ENCODE measurements at places on chromosomes 13 and 19.

DNA sequence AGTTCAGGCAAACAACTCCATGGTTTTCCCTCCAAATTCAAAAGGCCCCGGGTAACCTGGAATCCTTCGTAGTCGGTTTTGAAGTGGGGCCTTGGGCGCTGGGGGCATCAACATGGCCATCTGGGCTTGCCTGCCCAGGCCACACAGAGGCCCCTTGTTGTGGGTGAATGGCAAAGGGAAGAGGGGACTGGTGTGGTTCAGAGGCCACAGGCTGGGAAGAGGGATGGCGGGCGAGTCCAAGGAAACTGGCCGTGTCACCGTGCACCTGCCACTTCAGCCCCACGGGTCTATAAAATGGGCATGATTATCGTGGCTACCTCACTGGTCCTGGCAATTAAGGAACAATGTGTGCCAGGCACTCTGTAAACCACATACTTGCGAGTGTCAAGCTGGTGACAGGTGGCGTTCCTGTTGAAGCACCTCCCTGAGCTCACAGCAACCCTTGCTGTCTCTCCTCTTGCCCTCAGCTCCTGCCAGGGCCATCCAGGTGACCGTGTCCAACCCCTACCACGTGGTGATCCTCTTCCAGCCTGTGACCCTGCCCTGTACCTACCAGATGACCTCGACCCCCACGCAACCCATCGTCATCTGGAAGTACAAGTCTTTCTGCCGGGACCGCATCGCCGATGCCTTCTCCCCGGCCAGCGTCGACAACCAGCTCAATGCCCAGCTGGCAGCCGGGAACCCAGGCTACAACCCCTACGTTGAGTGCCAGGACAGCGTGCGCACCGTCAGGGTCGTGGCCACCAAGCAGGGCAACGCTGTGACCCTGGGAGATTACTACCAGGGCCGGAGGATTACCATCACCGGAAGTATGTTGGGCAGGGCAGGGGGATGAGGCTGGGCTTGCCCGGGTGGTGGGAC, 1.3 kb downstream of the LSR start:
- no peak for DNase-seq

DNA sequence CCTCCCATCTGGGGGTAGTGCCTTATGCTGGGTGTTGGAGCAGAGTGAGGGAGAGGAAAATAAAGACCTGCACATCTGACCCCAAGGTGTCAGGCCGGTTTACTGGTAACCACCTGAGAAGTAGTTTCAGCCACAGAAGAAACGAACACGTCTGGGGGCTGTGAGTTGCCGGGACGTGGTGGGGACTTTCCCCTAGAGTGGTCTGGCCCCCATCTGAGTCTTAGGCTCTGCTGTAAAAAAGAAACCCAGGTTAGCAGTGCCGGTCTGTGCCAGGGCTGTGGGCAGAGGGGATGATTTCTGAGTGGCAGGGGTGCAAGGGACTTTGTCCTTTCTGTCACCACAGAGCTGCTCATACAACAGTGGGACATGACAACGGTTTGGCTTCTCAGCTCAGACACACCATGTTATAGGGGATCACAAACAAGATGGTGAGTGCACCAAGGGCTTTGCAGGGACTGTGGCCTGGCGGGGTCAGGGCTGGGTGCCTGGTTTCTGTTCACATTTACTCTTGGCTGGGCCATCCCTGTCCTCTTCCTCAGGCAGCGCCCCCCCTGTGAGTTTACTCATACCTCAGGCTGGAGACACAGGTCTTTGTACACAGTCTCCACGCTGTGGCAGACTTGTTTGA, 9.0 kb downstream of the GCDH start:
- DNase-seq, result peak; percentile 70

DNA sequence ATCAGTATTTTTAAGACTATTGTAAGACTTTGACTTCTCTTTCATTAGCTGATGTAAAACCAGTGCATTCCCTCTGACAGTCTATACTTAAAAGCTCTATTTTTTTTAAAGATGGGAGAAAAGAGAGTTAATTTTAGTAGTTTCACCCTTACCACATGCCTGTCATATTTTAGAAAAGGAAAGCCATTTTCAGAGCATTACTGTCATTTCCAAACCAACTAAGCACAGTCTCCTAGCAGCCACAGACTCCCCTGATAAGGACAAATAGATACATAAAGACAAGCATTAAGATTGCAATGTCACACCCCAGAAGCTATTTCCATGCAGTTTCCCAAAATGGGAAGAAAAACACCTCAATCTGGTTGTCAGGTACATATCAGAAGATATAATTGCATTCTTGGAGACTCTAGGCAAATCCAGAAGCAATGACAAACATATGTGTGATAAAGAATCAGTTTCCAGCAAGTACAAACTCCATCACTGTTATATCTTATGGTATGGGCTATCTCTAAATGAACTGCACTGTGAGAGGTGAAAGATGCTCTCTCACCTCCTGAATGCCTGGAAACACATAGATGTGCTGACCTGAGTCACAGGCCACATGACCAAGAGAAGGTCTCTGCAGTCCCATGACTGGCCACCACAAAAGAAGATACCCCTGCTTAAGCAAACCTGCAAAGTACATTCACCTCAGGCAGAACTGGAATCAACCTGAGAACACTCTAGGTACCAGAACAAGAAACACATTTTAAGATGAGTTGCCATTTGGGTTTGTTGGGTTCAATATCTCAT, 303.3 kb downstream of the POU4F1 start:
- no peak for DNase-seq

DNA sequence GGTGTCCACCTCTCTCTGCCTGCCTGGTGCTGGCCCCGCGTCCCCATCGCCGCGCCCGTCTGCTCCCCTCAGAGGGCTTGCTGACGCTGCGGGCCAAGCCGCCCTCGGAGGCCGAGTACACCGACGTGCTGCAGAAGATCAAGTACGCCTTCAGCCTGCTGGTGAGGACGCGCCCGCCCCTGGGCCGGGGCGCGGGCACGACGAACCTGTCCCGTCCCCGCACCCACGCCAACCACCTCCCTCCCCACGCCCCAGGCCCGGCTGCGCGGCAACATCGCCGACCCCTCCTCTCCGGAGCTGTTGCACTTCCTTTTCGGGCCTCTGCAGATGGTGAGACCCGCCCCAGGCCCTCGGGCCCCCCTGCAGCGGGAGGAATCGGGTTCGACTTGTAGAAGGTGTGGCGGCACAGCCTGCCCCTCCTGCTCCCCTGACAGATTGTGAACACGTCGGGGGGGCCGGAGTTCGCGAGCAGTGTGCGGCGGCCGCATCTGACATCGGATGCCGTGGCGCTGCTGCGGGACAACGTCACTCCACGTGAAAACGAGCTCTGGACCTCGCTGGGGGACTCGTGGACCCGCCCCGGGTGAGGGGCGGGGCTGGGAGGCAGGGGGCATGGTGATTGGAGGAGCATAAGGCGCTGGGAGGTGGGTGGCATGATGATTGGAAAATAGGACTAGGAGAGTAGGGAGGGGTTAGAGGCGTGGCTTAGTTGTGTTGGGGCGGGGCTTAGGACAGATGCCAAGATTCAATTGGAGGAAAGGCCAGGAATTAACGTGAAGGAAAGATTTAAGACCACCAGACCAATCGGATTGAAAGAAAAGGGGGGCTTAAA, 6.6 kb downstream of the EPS8L1 start:
- no peak for DNase-seq

DNA sequence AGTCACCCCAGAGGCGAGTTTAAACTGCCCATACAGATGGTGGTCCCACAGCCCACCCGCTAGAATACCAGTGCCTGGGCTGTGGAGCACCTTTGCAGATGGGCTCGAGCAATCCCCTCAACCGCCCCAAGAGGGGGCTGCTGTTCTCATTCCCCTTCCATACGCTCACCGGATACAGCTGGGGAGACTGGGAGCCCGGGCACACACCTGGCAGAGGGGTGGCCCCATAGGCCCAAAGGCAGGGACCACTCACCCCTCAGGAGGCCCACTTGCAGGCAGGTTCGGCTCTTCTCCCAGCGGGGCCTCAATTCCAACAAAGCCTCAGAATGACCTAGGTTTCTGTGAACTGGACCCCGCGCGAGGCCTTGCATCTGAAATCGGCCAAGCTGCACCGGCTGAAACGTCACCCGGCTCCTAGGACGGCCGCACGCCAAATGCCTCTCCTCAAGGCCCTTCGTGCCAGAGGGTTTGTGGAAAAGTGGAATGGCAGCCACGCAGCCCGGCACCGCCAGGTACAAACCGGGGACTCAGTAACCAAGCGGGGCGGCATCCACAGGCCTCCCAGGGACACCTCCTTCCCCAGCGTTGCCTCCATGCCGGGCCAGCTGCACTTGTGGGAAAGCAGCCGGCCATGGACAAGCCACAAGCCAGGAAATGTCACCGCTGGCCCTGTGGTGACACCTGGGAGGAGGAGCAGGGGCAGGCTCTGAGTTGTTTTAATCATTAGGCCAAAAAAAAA, 18.7 kb downstream of the MLLT1 start:
- no peak for DNase-seq

- no peak for DNase-seq
These were observed 91.3 kb downstream of the UQCRFS1 start for GRCh38 chr19:29121684-29122083.

GRCh38 chr13:108069521-108070210, 145.7 kb downstream of the LIG4 start:
- DNase-seq, result no peak

DNA sequence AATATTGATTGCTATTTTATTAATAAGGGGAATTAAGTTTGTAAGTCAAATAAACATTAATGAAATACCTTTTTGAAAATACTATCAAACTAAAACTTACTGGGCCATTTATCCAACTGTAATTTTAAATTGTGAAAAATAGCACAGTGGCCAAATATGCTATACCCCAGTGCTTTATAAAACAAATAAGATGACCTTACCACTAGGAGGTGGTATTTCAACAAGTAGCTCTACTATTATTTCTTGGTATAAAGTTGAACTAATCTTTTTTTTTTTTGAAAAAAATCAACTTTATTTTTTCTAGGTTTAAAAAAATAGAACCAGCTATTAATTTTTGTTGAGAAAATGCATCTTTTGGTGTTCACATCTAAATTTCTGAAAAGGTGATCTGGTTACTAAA, 14.7 kb downstream of the LACC1 start:
- no peak for DNase-seq

DNA sequence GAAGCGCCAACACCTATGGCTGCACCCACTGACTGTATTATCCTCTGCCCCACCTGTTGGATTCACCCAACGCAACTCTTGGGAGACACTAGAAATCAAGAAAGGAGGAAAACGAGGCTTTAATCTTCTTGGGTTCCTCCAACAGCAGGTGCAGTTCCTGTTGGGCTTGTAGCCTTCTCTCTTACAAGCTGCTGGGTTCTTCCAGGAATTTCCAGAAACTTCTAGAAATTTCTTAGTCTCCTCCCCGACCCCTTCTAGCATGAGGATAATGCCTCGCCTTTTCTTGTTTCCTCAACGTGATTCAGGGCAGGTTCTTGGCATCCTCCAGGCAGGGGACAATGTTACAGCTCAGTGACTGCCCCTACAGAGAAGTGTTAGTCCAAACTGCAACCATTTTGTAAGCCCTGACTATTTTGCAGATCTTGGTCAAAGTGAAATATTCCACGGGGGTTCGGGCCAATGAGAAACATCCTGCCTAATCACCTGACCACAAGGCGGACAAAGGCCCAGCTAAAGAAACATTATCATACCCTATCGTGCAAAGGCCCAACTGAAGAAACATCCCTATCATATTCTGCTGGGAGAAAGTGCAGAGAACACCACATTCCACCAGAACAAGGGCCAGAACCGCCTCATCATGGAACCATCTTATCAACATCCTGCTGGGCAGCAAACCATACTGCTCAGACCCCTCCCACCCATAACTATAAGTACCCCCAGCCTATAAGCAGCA, 614 bp upstream of the PNMA8A start:
- no peak for DNase-seq

DNA sequence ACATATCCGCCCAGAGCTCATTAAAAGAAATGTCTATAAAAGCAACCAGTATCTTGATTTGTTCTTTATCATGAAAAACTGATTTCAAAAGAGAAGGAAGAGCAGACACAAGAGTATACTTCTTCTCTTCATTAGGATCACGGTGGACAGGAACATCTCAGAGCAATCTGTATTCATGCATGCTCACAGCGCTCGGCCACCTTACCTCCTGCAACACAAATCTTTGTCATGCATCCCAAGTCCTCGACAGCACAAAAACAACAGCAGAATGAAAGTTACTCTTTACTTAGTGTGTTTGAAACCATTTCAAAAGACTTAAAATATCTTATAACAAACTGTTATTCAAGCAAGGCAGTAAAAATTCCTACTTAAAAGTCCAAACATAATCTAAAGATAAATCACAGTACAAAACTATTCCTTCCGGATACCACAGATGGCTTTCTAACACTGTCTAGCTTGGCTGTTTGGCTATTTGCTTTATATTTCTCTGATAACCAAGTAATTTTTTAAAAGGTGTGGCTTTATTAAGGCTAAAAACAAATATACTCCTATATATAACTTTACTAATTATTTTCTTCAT, 174.5 kb downstream of the TBC1D4 start:
- no peak for DNase-seq

GRCh38 chr13:109874484-109875454, 88.4 kb upstream of the IRS2 start:
- no peak for DNase-seq

DNA sequence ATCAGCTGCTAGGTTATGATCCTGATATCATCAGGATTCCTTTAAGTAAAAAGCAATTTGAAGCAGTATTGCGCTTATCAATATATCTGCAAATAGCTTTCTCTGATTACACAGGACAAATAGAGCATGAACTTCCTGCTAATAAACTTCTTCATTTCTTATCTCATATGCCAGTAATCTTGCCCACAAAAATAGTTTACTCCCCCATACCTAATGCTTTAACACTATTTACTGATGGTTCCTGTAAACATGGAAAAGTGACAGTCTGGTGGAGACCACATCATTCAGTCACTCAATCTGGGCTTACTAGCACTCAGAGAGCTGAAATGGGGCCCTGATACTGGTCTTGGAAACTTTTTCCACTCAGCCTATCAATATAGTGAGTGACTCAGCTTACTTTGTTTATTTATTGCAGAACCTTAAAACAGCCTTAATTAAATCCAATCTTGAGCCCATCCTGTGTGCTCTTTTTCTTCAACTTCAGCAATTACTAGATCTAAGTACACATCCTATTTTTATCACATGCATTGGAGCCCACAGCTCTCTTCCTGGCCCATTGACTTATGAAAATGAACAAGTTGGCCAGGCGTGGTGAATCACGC, 1464.3 kb downstream of the UQCRFS1 start:
- DNase-seq, result no peak

DNA sequence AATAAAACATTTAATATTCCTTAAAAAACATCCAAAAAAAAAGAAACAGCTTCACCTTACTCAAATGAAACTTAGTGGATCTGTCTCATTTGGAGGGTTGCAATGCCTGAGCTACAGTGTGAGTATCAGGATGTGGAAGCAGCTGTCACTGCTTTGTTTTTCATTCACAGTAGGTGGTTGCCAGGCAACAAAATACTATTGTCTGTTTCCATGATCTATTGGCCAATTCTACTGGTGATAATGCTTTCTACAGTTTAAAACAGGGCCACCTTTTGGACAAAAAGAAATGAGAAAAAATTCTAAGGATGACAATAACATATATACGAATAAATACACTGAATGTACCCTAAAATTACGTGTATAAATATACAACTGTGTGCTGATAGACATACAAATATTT, 3.0 kb downstream of the ENOX1 start:
- no peak for DNase-seq
